ENCODE measurements at places on chromosomes 6 and 20. TPM values are rescaled to one million over a fixed set of nuclear protein-coding genes. Genes with fewer than 3 reads are reported as not detected.

Gene DPPA5
- not detected for total RNA-seq

Gene MTHFD1L
- total RNA-seq: 13.5 TPM

Gene AGER
- total RNA-seq: 0.82 TPM

Gene NHLRC1
- total RNA-seq: 2.9 TPM

Gene WFDC2
- 3.3 TPM for total RNA-seq

Gene PHF1
- total RNA-seq: 16.3 TPM

Gene PRPH2
- 6.1 TPM for total RNA-seq

Gene TINAG
- total RNA-seq: 0.41 TPM

Gene SLC4A11
- under 0.01 TPM for total RNA-seq

Gene SRMS
- not detected for total RNA-seq

Gene FAM83B
- 0.41 TPM for total RNA-seq

Gene ROS1
- total RNA-seq: not detected

Gene ETV7
- not detected for total RNA-seq

Gene C20orf204
- 1.2 TPM for total RNA-seq

Gene SCGN
- total RNA-seq: 30.2 TPM

Gene EDN3
- total RNA-seq: 0.82 TPM

Gene SLC17A9
- under 0.01 TPM for total RNA-seq

Gene C4A
- 10.6 TPM for total RNA-seq

Gene EYA2
- total RNA-seq: 2.4 TPM

Gene GRM1
- 14.3 TPM for total RNA-seq

Gene KIF3B
- 89.3 TPM for total RNA-seq

Gene PGC
- under 0.01 TPM for total RNA-seq

Gene SLC22A16
- total RNA-seq: not detected

Gene GATA5
- not detected for total RNA-seq

Gene MMP24
- 102 TPM for total RNA-seq

Gene MOG
- total RNA-seq: under 0.01 TPM
